ENCODE measurements at places on chromosomes 2 and 18.
A peak's percentile ranks its signal among the peaks of the same experiment; 100 is the strongest.

- peak; percentile 33 for DNase-seq
These were observed 47.5 kb upstream of the ACSL3 start for GRCh38 chr2:222813177-222813843.

- no peak for DNase-seq
These were observed 131.5 kb downstream of the NCK2 start for GRCh38 chr2:105876191-105876590.

GRCh38 chr2:98761267-98761781, 30.4 kb upstream of the MGAT4A start:
- no peak for DNase-seq

GRCh38 chr2:128285329-128285931, 33.2 kb downstream of the HS6ST1 start:
- no peak for DNase-seq

DNA sequence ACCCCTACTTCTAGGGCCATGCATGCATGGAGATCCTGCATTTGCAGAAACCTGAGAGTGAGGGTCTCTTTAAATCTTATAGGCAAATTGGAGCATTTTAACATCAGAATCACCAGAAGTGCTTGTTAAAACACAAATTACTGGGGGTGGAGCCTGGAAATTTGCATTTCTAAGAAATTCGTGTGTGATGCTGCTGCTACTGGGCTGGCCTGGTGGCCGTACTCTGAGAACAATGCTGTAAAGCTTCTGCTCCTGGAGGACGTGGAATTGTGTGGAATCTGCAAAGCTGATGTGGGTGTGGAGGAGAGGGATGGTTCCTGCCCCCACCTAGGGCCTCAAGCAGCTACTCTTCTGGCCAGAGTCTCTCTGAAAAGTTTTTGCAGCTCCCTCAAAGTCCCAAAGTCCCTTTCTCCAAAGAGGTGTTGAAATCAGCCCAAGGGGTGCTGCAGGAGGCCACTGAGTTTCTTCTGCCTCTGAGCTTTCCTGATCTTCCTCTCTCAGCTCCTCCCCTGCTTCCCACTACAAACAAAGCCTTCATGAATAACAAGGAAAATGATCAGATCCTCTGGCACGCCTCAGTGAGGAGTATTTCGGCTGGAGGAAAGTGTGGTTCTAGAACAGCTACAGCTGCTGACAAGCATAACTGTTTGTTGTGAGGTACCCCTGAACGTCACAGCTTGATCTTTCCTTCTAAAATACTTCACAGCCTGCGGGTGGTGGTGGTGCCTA, 508.3 kb downstream of the CNTNAP5 start:
- DNase-seq = no peak

DNA sequence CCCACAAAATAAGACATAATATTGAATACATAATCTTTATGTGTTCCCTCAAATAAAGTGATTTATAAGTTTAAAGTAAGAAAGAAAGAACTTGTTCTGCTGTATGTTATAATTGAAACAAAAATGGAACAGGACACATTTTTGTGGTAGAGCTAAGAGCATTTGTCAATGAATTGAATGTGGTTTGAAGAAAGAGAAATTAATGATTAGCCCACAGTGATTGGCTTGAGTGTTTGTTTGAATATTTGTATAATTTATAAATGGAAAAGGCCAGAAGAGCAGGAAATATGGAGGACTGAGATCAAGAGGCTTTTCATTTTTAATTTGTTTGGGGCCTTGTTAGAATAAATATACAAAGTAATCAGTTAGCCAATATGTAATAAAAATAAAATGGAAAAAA, 395.1 kb upstream of the CDH19 start:
- no peak for DNase-seq

- DNase-seq = no peak
These were observed 15.7 kb upstream of the MAT2A start for GRCh38 chr2:85523062-85523902.

- no peak for DNase-seq
These were observed 402.8 kb upstream of the SYT4 start for GRCh38 chr18:43680096-43680495.

GRCh38 chr2:127277028-127277427, 16.9 kb downstream of the ERCC3 start:
- DNase-seq = peak; percentile 21

DNA sequence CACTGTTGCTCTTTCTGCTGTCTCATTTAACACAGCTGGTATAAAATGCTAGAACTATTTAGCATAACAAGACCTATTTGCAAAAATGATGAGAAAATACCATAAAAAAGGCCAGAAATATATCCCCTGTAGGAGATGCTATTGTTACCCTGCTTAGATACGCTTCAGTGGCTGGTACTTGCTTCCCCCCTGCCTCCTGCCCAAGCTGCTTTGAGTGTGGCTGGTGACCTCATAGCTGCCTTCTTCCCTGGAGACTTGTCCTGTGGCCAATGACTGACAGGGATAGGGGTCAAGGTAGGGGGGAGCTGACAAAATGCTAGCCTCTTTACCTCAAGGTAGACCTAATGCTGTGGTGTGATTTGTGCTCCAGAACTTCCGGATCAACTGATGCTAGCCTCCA, 150.2 kb upstream of the ZEB2 start:
- no peak for DNase-seq

GRCh38 chr18:11909591-11910026, 1.5 kb upstream of the MPPE1 start:
- peak; percentile 86 for DNase-seq

GRCh38 chr2:152950126-152950525, 231.7 kb downstream of the ARL6IP6 start:
- DNase-seq = no peak

DNA sequence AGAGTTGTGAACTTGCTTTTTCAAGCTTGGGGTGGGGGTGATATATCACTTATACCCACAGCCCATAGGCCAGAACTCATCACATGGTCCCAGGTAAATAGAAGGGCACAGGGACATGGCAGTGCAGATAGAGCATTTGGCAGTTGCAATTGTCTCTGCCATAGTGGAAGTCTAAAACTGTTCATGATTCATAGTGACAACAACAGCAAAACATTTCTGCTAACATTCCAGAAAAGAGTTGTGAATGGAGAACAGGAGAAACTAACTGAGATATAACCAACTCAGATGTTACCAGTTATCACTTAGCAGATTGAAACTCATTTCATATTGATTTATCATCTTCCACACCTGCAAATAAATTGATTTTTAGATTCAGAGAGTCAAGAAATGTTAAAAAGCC, 278.6 kb upstream of the KYNU start:
- no peak for DNase-seq

GRCh38 chr2:176997074-176997791, 215.4 kb upstream of the HNRNPA3 start:
- DNase-seq = peak; percentile 64

- no peak for DNase-seq
These were observed 1316.1 kb downstream of the SUCLG1 start for GRCh38 chr2:83142934-83143333.
